Fibroblast of skin of right quadriceps (primary cell): ENCODE measurements at places on chromosomes 3 and 15.

DNA sequence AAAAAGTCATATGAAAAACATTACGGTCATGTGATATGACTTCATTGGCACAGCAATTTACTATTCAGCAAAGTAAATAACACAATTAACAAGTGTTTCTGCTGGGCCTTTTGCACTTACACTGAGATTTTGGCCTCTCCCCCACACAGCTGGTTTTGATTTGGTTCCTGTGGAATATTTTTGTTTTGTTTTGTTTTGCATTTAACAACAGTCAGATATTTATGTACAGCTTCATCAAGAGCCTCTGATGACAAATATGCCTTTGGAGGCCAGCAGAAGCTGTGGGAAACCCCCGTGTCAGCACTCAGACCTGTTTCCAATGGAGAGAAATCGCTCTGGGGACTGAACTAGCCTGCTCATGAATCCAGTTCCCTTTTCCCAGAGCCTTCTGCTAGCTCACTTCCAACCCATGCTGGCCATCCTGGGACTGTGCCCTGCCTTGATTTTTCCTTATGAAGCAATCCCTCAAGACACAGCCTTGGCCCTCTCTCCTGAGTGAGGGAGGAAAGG lies 161.9 kb downstream of the ATG7 start:
- peak; percentile 80 for DNase-seq

- DNase-seq: peak; percentile 26
Observed at GRCh38 chr15:87639305-87640011, 617.1 kb downstream of the NTRK3 start.

DNA sequence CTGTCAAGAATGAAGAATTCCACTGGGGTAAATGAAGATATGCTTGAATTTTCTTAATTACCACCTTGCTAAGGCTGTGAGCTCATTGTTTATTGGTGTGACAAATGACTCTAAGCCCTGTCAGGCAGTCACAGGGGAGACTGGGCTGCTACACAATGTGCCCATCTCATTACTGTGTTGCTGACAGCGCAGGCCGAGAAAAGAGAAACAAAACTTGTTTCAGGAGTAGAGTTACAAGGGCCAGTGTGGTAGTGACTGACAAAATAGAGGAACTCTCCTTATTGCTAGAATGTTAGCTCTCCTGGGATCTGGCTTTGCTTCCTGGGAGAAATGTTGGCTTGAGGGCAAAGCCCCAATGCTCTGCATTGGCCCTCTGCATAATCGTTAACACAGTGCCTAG lies 130.4 kb upstream of the CRBN start:
- DNase-seq: no peak

GRCh38 chr15:95196176-95196915 lies 965.0 kb downstream of the MCTP2 start:
- DNase-seq: no peak

DNA sequence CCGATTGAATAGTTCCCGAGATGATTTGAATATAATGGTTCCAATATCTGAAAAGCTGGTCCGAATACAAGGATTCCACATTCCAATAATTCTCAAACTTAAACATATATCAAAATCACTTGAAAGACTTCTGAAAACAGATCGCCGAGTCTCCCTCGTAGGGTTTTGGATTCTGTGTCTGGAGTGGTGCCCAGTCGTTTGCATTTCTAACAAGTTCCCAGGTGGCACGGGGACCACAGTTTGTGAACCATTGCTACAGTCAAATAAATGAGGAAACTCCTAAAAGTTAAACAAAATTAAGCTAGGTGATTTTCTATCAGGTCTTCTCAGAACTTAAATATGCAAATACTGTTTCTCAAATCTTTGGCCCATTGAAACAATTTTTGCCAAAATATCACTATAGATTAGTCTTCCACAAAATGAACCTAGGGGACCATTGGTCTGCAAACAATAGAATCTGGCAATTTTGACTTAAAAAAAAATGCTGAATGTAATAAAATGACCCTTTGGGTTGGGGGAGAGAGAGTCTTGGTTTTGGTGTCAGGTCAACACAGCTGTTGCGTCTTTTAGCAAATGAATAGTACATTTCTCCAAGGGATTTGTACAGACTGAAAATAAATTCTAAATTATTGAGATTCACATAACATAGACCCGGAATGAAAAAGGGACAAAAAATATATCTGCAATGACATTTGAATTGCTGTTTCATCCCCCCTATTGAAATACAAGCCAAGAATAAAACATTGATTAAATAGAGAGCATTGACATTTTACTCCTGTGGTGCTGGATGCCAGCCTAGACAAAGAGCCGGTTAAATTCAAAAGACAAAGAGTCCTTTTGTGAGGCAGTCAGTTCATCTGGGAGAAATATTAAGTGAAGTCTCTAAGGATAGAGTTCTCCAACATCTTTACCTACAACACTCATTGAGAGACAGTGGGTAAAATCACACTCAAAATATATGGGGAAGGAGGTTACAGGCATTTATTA lies 175.7 kb upstream of the ADAMTS9 start:
- no peak for DNase-seq

GRCh38 chr15:74156678-74157411 lies 16.7 kb upstream of the ISLR start:
- peak; percentile 22 for DNase-seq
